ENCODE measurements at places on chromosomes 11 and 22.

- no peak for DNase-seq
Observed at GRCh38 chr22:36737776-36738175, 34.2 kb upstream of the CACNG2 start.

DNA sequence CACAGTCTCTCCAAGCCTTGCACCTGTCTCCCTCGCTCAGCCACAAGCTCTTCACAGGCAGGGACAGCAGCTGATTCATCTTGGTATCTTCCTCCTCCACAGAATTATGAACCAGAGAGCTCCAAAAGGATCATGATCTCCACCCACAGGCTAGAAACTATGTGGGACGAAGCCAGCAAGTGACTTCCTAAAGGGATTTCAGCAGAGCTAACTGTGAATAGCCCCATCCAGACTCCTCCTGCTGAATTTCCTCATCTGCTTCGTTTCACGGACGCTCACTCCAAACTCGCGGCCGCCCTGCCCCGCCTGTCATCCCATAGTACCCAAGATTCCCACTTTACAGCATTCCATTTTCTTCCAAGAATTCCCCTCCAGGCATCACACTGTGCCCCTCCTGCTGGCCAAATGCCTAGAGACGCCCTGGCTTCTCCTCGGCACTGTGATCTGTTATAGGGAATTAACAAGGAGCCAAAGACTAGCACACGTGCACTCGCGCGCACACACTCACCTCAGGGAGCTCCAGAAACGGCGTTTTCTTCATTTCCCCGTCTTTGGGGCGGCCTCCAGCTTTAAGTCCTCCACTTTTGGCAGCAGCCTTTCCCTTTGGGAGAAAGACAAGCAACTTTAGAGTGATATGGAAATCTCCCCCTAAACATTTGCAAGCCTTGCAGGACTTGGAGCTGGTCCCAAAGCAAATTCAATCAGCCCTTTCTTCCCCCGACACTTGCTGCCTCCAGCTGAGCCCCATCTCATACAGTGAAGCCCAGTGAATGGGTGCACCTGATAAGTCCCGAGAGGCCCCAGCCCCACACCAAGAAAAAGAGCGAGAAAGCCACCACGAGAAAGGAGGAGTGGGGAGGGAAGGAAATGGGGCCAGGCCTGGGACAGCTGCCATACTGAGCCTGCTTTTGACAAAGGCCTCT, 35.5 kb downstream of the SPATA19 start:
- DNase-seq, result no peak

DNA sequence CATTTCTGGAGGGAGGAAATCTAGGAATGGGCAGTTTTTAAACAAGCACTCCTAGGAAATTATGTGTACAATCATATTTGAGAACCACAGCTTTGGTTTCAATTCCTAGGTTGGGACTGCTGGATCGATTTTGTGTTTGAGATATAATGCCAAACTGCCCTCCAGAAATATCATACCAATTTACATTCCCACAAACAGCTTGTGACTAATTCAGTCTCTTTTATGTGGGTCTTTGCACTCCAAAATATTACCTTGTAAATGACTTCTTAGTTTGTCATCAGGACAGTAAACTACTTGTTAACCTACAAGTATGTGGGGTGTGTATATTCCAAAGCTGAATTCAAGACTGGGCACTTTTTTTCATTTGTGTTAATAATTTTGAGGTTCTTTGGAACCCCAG, 9.8 kb upstream of the BARX2 start:
- no peak for DNase-seq

DNA sequence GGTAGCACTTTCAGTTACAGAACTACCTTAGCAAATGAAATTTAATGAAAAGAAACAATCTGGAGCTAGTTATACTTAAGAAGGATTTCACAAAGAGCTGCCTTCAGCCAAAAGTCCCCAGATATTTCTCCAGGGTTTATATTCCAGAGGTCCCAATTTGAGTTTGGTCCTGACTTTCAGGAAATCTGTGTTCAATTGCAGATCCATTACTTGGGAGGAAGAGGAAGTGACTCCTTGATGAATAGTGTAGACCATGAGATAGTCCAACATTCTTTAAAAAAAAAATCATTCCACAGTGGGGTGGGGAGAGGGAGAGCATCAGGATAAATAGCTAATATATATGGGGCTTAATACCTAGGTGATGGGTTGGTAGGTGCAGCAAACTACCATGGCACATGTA, 117.6 kb upstream of the ARHGAP20 start:
- no peak for DNase-seq

- DNase-seq, result no peak
Observed at GRCh38 chr11:113153847-113154246, 160.5 kb upstream of the TTC12 start.
